ENCODE measurements at places on chromosomes 6 and 20.

GRCh38 chr6:126672649-126673048 is 332.7 kb downstream of the CENPW start:
- DNase-seq = no peak

DNA sequence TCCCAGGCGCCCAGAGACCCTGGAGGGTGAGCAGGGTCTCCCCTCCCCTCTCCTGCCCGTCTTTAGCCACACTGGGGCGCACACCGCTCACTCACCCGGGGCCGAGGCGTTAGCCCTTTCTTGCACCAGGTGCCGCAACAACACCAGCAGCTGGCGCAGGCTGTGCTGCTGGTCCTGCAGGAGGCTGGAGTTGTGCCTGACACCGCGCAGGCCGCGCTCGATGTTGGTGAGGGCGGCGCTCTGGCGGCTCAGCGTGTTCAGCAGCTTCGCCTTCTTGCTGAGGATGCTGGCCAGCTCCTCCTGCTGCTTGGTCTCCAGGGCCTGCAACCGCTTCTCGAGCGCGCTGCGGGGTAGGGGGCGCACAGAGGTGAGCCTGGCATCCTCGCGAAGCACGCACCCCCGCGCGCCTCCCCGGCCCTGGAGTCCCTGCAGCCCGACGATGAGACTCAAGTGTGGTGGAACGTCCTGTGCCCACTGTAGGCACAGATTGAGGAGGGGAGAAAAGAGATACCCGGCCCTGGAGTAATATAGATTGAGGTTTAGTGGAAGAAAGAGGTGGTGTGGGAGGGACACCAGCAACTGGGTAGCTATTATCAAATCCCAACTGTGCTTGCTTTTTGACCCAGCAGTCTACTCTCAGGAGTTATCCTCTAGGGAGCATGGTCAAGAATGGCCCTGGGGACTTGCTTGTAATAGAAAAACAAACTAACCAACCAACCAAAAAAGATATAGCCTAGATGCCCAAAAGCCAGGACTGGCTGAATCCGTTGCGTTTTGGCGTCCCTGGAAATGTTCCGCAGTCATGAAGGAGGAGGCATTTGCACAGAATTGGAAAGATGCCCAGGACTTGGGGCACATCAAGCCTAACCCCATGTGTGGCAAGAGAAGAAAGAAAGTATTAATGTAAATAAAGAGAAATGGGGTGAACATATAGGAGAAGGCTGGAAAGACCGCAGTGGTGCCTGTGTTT is 30.9 kb downstream of the ANGPT4 start:
- DNase-seq = no peak

DNA sequence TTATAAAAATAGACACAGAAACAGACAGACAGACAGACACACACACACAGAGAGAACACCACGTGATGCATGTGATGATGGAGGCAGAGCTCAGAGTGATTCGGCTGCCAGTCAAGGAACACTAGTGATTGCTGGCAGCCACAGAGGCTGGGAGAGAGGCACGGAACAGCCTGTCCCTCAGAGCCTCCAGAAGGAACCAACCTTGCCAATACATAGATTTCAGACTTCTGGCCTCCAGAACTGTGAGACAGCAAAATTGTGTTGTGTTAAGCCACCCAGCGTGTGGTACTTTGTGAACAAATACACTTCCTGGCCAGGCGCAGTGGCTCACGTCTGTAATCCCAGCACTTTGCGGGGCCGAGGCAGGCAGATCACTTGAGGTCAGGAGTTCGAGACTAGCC is 9.5 kb upstream of the PARD6B start:
- DNase-seq = no peak

DNA sequence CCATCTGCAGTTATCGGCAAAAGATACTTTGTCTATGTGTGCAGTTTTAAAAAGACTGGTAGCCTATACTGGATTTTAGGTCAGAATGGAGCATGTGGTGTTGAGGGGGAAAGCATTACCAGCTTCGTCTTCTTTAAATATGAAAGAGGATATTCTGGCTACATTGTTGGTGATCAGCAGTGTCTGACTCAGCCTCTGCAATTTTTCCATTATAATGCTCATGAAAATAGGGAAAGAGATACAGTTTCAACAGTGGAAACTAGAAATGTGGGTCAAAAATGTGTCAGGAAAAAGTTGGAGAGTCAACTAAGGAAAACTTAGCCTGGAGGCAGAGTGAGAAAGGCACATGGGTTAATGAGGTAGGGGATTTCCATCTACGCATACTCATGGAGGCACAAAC is 45.2 kb downstream of the HDGFL1 start:
- DNase-seq = no peak

GRCh38 chr6:30760549-30760948 is 16.2 kb upstream of the IER3 start:
- no peak for DNase-seq

DNA sequence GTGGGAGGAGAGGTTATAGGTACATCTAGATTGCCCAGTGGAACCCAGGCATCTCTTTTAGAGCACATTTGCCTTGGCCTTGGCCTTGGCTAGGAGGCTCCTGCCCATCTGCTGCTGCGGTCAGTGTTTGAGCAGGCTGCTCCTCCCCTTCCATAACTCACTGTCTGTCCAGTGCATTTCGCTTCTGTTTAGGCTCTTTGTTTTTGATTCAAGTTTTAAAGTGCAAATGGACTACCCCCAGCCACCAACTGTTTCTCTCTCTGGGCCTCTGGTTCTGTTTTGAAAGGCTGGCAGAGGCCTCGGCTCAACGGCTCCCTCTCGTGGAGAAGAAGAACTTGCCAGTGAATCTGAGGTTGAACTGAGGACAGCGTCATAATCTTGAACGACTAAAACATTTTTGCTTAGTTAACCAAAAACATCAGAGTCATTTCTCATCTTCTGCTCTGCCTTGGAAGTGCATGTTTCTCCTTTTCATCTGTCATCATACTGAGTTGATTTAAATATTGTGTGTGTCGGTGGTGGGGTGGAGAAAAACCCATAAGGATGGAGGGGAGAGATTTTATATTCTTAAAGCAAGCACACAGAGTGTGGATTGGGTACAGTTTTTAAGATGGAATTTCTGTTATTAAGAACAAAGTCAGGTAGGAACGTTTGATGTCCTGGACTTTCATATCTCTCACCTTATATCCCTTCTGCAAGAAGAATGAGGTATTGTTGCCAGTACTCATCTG is 171.4 kb downstream of the DTNBP1 start:
- peak; percentile 60 for DNase-seq
